Stimulated activated CD8-positive, alpha-beta memory T cell treated with anti-CD3 and anti-CD28 coated beads, Interleukin-7, amount 100 ng/mL, for 48 hours (primary cell): ENCODE measurements at places on chromosomes 2 and 18.

- DNase-seq: no peak
Measured at GRCh38 chr2:69570474-69570873, 73.1 kb downstream of the AAK1 start.

DNA sequence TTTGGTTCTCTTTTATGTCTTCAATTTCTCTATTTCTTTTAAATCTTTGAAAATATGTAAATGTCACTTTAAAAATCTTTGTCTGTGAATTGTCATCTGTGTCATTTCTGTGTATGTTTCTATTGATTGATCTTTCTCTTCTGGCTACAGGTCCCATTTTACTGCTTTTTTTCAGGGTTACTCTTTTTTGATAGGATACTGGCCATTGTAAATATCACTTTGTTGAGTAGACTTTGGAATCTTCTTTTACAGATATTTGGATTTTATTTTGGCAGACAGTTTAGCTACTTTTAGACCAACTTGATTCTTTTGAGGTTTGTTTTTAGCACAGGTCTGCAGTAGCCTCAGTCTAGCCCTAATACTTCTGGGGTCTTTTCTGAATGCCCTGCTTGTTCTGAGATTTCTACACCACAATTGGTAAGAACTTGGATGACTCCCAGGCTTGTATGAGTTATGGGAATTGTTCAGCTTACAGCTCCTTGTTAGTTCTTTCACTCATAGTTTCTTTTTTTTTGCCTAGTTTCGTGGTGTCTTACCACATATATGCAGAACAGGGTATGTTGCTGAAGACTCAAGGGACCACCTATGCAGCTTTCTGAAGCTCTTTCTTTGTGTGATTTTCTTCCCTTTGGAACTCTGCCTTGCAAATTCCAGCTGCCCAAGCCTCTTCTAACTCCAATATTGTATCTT lies 122.2 kb downstream of the QPCT start:
- DNase-seq: no peak

- DNase-seq: no peak
Measured at GRCh38 chr18:3450012-3450798, at the start of gene TGIF1. TSS of gene TGIF1 (plus strand) at chr18:3450172. CDS start at chr18:3450490, 318 bp downstream.

- no peak for DNase-seq
Measured at GRCh38 chr2:31197166-31197565, 20.1 kb downstream of the CAPN14 start.

DNA sequence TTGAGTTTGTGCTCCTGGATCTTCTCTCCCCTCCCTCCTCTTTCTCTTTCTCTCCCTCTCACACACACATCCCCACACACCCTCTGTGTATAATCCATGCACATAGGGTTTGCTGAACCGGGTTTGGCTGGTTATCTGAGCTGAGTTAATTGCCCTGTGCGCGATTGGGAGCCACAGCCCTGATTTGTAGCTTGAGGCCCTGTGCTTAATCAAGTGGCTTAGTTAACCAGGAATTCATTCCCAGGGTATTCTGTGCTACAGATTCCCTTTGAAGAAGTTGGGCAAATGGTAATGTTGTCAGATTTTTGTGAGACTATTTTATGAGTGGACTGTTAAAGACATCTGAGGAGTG lies 6.2 kb downstream of the PARD3B start:
- no peak for DNase-seq

DNA sequence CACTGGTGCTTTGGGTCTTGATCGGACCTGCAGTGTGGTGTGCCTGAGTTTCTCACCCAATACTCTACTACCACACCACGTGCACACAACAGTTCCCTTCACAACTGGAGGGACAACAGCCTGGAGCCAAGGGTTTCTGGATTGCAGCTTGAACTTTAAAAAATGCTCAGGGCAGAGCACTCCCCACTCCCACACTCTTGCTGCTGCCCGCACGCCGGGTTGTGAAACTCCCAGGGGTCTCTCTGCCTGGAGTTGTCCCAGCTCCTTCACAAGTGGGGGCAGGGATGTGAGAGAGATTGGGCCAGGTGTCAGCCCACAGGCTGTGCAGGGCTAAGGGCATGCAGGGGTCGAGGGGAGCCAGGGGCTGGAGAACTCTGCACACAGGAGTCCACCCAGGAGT lies 89.4 kb downstream of the GALR1 start:
- DNase-seq: no peak

DNA sequence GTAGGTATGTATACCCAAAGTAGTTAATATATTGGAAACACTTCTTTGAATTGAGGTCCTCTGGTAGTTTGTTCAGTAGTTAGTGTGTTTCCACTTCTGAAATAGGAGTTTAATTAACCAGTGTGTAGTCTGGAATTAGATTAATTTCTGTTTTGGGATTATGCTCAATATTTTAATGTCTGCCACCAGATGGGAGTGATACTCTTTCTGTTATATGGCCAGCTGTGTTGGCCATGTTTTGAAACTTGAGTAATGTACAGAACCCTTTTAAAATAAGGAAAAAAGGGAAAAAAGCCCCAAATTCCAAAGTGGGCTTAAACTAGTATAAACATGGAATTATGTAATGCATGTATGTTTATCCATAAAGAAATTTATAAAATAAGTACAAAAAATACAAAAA lies 147.7 kb downstream of the CTNNA2 start:
- DNase-seq: no peak

DNA sequence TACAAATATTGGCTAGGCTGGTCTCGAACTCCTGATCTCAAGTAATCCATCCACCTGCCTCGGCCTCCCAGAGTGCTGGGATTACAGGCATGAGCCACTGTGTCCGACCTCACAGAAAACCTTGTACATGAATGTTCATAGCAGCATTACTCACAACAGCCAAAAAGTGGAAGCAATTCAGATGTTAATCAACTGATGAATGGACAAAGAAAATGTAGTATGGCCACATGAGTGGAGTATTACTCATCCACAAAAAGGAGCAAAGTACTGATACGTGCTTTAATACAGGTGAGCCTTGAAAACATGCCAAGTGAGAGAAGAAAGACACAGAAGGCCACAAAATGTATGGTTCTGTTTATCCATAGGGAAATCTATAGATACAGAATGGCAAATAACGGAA lies 20.6 kb downstream of the CEP192 start:
- DNase-seq: no peak

DNA sequence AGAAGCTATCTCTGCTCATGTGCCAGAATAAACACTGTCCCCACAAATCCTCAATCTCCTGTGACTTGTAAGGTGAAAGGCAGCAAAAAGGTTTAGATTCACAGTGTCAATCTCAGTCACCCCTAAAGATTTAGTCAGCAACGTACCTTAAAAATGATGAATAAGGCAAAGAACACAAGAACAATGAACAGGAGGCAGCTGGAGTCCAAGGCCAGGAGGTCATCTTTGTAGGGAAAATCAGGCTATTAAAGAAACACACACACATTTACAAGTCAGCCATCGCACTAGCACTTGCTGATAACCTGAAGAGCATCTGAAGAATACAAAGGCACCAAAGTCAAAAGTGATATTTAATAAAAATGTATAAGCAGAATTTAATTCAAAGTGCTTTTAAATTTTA lies 16.6 kb downstream of the LAPTM4A start:
- DNase-seq: no peak
